ENCODE measurements at places on chromosomes 5 and 9.
A peak's percentile ranks its signal among the peaks of the same experiment; 100 is the strongest.

GRCh38 chr5:129906177-129906887 lies 2.1 kb downstream of the CHSY3 start:
- DNase-seq: no peak

DNA sequence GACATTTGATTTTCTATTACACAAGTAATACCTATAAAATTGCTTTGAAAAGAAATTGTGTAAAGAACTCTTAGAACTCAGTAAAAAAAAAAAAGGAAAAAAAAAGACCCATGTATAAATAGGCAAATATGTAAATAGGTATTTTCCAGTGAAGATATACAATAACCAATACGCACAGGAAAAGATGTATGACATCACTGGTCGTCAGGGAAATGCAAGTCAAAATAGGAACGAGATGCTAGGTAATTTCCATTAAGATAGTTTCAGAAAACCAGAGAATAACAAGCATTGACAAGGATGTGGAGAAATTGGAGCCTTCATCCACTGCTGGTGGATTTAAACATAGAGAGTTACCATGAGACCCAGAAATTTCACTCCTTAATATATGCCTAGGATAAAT lies 708.8 kb downstream of the MTRR start:
- DNase-seq: no peak

DNA sequence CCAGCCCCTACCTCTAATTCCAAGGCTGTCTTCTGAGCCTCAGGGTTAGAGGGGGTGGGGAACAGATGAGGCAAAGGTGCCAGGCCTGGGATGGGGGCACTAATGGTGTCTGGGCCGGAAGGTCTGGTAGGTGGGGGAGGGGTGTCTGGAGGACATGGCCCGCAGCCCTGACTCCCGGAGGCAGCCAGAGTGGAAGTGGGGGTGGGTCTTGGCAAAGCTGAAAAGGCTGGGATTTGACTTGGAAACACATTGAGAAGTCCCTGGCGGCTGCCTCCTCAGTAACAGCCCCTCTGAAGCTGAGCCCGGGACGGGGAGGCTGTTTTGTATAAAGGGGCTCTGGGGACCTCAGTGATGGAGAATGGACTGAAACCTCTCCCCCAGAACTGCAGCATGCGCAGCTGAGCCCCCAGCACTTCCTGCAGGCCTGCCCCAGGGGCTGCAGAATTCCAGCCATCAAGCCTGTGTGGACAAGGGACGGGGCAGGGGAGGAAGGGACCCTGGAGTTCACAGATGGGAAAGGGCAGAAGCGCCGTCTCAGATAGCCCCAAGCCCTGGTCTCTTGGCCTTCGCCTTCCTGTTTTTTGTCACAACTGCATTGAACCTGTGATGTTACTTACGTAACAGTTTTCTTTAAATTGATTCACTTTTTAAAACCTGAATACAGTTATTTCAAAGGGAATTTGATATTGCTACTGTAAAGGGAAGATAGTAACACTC lies 49.3 kb upstream of the SYNPO start:
- DNase-seq: peak; percentile 49

GRCh38 chr9:2307480-2307879 lies 292.3 kb downstream of the SMARCA2 start:
- no peak for DNase-seq

DNA sequence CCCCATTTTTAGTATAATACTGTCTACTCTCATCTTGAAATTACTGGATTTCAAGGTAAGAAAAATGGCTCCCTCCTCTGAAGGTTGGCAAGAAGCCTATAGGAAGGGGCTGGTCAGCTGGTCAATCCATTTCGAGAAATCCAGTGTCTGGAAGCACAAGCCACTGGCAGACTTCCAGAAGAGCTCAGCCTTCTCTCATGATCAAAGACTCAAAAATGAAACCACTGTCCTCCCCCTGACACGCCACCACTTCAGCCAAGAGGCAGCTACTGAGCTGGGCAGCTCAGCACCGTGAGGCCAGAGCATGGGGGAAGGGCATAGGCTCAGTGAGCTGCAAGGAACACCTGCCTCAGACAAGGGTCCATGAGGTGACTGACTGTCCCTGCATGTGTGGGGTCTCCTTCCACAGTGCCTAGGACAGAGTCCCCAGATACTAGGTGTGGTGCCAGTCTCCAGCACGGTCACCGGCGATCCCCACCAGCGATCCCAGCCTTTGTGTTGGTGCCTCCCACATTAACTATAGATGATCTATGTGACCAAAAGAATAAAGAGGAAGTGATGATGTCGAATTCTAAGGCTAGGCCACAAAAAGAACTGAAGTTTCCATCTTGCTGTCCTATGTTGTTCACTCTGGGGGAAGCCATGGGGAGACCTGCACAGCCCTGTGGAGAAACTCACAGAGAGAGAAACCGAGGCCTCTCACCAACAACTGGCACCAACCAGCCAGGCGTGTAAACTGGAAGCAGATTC lies 100.1 kb upstream of the LRRTM2 start:
- peak; percentile 75 for DNase-seq

DNA sequence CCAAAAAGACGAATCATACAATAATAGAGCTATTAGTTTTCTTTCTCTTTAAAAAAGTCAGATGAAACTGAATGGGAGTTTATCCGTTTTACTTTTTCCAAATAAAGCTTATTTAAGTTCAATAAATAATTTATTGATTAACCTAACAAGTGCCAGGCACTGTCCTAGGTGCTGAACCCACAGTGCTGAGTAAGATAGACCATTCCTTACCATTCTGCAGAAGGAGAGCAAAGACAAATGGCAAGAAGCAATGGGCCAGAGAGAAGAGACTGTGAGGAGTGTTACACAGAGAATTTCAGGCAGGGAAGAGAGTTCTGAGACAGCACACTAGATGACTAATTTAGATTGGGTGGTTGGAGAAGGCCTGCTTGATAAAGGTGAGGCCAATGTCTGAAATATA lies 127.2 kb downstream of the AUH start:
- no peak for DNase-seq

DNA sequence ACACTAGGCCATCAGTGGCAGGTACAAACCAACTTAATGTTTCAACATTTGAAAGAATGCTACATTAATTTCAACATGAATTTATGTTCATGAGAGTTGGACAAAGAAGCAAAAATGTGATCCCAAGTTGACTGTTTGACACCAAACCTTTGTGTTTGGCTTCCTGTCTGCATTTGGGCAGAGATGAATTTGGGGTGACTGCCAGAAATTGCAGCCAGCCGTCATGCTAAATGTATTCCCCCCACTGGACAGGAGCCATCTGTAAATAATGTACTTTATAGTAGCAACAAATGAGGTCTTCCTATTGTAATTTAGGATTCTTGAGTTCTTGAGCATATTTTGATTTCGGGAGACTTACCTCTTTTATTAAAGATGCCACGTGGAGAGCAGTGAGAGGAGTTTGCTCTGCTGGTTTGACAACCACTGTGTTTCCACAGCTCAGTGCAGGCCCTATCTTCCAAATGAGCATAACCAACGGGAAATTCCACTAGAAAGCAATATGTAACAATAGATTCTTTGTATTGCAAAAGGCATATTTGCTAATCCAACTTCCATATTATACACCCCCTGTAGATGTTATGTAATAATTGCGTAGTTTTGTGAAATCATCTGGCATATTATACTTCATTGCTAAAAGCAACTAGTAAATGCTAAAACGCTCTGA lies 27.6 kb downstream of the ALDH1A1 start:
- no peak for DNase-seq

GRCh38 chr5:38802125-38802524 lies 43.7 kb upstream of the OSMR start:
- DNase-seq: no peak

DNA sequence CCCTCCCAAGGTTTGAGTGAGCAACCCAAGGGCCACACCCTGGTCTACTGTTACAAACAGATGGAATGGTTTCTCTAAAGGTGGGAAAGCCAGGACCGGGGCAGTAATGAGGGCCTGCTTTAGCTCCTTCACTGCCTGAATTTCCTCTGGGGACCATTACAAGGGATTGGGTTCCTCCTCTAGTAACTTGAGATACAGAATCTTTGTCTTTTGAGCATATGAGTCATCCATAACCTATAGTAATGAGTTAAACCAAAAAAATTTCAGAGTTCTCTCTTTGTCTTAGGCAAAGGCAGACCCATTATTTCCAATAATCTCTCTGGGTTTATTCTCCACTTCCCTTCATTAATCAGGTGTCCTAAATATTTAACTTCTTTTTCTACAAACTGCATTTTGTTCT lies 618.8 kb downstream of the HINT1 start:
- no peak for DNase-seq

- no peak for DNase-seq
Observed at GRCh38 chr5:119404033-119404432, 48.2 kb downstream of the TNFAIP8 start.

DNA sequence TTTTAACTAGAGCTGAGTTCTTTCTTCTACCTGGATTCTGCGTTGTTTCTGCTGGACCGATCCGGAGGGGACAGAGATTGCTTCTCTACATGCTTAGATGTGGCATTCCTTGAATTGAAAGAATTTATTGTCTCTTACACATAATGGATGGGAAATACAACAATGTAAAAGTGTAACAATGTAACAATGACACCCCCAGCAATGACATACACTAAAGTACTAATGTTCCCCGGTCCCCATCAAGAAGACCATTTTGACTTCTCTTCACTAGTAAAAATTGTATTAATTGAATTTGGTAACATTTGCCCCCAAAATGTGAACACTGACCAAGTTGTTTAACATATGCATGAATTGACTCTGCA lies 760.2 kb downstream of the TAF11L14 start:
- DNase-seq: no peak

GRCh38 chr5:32625547-32625946 lies 40.2 kb downstream of the SUB1 start:
- DNase-seq: no peak
